ENCODE measurements at places on chromosomes 1 and 21. TPM values are rescaled to one million over a fixed set of nuclear protein-coding genes. Genes with fewer than 3 reads are reported as not detected.

CCDC190 gene
- total RNA-seq = 4.7 TPM

- DNase-seq = peak; percentile 38
Measured at GRCh38 chr1:28306301-28306949, 22.4 kb upstream of the MED18 start.

- DNase-seq = peak; percentile 43
Measured at GRCh38 chr1:219463636-219464035, 149.3 kb downstream of the ZC3H11B start.

CRYAA gene
- not detected for total RNA-seq

GRCh38 chr1:240776237-240776636 is 164.3 kb upstream of the GREM2 start:
- DNase-seq = no peak

IFI44L gene
- 8.4 TPM for total RNA-seq

- no peak for DNase-seq
Measured at GRCh38 chr1:1341549-1342021, 7.6 kb downstream of the DVL1 start.
